Neural progenitor cell (in vitro differentiated cells): ENCODE measurements at places on chromosomes 4 and X.

DNA sequence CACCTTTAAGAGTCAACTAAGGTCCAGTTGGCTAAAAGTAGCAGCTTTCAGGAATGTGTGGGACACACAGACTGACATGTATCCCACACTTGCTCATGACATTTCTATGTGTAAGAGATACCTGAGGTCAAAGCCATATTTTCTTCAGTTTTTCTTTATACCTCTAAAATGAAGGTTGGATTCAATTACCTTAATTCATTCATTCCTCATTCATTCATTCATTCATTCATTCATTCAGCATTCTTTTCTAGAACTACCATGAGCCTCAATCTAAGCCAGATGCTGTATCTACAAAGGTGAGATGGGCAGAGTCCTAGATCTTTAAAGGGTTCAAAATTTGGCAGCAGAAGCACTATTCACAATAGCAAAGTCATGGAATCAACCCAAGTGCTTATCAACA, 139.7 kb upstream of the MAP3K15 start:
- no peak for DNase-seq

DNA sequence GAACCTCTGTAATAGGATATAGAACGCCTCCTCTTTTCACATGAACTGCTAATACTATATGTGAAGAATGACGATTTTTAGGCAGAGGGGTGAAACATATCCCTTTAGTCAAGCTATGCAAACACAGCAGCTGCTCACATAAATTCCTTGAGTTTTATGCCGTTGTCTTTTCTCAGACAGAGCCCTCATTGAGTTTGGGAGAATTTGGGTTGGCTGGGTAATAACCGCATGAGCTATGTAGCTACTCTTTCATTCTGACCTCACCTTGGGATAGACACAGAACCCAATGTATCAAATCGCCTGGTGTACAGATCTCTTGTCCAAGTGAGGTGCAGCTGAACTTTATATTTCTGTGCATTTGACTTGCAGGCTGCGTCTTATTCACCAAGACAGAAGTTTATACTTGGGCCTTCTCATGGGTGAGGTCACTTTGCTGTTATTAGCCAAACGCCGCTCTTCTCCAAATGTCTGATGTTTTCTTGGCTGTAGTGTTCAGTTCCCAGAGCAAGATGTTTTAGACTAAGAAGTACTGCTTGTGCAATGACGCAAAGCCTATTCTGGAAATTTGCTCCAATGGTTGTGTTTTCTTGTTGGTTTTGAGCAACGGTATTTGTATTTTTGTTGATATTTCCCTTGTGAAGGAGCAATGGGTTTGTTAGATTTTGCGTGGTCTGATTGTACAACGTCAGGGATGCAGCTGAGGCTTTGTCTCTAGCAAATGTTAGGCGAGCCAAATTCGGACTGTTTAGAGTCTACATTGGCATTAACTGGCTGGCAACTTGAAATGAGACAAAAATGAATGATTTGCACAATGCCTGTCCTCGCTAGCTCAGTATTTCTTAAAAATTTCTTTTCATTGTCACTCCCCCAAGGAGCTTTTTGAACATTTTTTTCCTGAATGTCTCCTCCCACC, 11.2 kb upstream of the SPARCL1 start:
- DNase-seq = no peak

DNA sequence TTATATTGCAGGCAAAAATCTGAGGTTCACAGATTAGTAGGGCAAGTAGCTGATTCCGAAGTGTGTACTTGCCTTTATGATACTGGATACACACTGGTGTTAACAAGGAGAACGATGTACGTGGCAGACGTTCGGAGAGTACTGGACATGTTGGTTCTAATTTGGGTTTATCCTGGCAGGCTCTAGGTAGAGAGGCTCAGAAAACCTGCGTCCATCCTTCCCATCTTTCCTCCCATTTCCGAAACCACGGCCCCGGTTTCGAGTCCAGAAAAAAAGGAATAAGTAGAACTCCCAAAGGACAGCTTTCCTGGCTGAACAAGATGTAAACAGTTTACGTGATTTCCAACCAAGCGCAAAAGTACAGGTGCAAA, 351 bp upstream of the SLC30A9 start:
- no peak for DNase-seq

DNA sequence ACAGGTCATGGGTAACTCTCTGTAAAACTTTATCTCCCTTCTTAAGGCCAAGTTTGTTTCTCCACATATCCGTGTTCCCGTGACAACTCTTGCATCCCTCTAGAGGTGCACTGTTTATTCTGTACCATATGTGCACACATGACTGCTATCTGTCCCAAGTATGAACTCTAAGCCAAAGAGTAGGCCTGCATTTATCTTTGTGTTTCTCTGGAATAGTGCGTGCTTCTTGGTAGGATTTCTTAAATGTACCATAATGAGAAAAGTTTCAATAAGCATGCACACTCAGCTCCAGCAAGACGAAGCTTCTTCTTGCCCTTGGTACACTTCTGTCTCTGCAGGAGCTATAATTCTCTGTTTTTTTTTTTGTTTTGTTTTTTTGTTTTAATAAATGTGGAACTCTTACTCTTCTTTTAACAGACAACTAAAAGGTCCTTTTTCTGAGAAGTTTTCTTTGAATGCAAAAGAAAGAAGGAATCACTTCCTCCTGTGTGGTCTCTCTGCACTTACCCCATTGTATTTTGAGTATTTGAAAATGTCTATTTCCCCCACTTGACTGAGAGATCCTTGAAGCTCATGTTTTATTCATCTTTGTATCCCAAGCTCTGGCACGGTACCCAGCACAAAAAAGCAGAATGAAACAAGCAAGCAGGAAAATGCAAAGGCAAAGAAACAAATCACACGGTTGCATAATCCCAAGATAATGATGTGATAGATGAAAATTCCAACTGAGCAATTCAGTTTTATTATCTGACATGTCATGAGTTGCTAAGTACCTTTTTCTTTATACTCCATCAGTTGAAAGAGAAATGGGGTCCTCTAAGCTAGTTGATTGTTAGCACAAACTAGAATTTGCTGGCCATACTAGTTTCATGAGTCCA, 521.9 kb upstream of the BOD1L1 start:
- DNase-seq = no peak

- no peak for DNase-seq
These were observed 284.3 kb downstream of the SLC7A11 start for GRCh38 chr4:137957806-137958205.

GRCh38 chr4:115234405-115235093, 121.1 kb upstream of the NDST4 start:
- DNase-seq = peak; percentile 31

- no peak for DNase-seq
These were observed 113.0 kb upstream of the SH3RF1 start for GRCh38 chr4:169383724-169384123.

GRCh38 chr4:26807330-26807729, 53.3 kb upstream of the STIM2 start:
- DNase-seq = no peak

- no peak for DNase-seq
These were observed 93.3 kb downstream of the HMX1 start for GRCh38 chr4:8778291-8778690.

GRCh38 chr4:38582889-38583470, 81.0 kb upstream of the KLF3 start:
- DNase-seq = no peak

DNA sequence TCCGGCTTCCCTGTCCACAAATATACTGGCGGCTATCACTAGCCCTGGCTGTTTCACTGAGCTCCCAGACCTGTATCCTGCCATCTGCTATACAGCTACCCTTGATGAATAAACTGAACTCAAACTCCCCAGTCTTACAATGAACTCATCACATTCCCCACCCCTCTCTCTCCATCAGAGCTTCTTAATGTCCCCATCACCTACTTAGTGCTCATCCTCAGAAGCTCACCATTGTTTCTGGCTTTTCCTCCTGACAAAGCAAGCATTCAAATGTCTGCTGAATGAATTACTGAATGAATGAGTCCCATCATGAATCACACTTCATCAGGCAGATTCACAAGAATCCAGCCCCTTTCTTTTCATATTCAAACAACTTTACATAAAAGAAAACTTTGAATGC, 5.7 kb upstream of the DGAT2L6 start:
- DNase-seq = peak; percentile 65

DNA sequence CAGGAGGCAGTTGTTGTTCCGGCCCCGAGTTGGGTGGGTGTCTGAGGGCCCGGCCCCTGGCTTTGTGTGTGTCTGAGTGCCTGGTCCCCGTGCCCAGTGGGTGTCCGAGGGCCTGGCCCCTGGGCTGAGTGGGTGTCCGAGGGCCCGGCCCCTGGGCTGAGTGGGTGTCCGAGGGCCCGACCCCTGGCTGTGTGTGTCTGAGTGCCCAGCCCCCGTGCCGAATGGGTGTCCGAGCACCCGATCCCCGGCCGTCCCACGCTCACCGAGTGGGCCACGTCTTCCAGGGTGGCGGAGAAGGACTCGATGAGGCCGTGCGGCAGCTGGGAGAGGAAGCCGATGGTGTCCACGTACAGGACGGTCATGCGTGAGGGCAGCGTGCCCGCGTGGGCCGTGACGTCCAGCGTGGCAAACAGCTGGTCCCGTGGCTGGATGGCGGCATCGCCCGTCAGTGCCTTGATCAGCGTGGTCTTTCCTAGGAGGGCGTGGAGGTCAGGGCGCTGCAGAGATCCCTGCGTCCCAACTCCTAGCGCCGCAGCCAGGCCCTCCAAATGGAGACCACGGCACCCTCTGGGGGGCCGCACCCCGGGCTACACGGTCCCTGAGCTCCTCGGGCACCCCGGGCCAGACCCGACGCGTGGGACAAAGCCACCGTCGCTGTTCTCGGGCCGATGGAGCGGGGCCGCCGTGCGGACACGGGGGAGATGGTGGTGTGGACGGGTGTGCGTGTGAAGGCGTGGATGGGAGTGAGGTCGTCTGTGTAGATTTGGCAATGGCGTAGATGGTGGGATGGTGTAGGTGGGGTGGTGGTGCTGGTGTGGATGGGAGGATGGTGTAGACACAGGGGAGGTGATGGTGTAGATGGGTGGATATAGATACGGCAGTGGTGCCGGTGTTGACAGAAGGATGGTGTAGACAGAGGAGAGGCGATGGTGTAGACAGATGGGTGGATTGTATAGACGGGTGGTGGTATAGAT, 7.2 kb downstream of the GTPBP6 start:
- no peak for DNase-seq

DNA sequence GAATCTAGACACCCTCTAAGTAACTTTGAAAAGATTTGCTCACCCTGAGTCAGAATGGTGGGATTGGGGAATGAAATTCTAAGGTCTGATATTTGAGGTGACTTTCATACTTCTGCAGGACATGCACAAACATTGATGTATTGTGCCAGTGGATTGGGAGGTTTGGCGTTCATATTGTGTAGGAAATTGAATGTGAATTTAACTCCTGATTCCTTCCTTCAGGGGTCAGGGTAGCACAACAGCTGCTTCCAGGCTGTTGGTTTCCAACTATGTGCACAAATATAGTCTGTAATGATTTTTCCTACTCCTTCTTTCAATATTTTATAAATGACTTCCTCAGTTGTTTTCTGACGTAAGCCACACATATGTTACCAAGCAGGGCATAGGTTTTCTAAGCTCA, 3.1 kb downstream of the IL1RAPL1 start:
- peak; percentile 23 for DNase-seq

GRCh38 chrX:67636532-67636931, 92.7 kb downstream of the AR start:
- no peak for DNase-seq

GRCh38 chr4:10403633-10404445, 53.4 kb downstream of the ZNF518B start:
- peak; percentile 56 for DNase-seq

DNA sequence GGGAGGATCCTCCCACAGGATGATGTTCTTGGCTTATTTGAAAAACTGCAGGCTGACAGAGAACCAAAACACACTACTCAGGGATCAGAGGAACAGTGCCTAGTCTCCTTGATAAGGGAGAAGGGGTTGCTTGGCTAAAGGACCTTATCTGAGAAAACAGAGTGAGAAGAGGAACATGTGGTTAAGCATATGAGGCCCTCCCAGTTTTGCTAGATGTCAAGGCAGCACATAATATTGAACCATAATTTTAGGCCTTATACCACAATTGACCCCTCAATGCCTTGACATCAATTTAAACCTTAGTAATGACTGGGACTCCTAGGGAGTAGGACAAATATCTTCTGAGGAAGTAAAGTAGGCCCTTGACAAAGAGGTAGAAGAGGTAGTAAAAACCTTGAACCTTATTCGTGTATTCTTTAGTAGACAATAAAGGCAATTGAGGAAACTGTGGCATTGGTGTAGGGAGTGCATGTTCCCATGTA, 79.3 kb downstream of the TEX13C start:
- no peak for DNase-seq

DNA sequence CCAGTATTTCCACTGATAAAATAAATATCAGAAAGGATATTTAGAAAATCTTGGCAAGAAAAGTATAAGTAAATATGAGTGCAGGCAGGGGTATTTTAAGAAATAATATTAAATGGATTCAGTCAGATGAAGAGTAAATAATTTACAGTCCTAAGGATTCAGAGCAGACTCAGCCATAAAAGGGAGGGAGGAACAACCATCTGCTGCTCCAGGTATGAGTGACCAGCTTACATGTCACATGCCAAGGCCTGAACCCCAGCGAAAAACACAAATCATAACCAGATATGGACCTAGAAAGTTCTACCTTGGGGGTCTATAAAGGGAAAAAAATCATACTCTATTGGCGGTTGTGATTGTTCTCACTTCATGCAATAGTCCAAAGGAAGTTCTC, 166.8 kb downstream of the COL4A6 start:
- no peak for DNase-seq

GRCh38 chrX:96861218-96861617, 22.5 kb upstream of the RPA4 start:
- no peak for DNase-seq

DNA sequence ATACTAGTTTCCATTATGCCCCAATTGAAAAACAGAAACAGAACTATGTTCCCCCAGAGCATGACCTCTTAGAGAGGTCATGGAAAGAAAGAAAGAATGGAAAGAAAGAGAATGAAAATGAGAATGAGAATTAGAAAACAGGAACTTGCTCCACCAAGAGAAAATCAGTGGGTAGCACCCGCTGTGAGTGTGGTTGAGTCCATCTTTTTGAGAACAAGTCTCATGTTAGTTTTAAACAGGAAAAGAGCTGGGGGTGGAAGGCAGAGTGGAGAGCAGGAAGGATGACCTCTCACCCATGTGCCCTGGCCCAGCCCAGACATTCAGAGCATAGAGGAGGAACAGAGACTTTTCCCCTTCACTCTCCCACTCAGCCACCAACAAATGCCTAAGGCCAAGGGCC, 4.9 kb downstream of the GSX2 start:
- DNase-seq = no peak

- no peak for DNase-seq
These were observed 3.4 kb downstream of the MAML3 start for GRCh38 chr4:140150636-140150885.

DNA sequence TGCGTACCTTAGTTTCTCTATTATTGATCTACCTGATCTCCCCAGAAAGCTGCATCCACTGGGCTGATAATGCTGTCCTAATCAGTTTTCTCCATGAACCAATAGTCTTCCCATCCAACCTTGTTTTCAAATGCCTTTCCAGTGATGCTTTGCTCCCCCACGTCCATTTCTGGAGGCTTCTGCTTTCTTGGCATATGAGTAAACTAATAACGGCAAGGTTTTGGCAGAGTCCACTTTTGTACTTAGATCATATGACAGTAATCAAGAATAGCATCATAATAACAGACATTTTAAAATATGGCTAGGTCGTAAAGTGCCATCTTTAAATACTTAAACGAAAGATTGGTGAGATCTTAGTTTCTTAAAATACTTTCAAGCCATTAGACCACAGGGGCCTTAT, 38.4 kb upstream of the FAM9B start:
- DNase-seq = no peak

GRCh38 chr4:35734381-35735098, 509.8 kb downstream of the ARAP2 start:
- DNase-seq = no peak

GRCh38 chr4:48742412-48742811, 37.7 kb downstream of the FRYL start:
- no peak for DNase-seq
